ENCODE measurements at places on chromosomes 16 and 17.

DNA sequence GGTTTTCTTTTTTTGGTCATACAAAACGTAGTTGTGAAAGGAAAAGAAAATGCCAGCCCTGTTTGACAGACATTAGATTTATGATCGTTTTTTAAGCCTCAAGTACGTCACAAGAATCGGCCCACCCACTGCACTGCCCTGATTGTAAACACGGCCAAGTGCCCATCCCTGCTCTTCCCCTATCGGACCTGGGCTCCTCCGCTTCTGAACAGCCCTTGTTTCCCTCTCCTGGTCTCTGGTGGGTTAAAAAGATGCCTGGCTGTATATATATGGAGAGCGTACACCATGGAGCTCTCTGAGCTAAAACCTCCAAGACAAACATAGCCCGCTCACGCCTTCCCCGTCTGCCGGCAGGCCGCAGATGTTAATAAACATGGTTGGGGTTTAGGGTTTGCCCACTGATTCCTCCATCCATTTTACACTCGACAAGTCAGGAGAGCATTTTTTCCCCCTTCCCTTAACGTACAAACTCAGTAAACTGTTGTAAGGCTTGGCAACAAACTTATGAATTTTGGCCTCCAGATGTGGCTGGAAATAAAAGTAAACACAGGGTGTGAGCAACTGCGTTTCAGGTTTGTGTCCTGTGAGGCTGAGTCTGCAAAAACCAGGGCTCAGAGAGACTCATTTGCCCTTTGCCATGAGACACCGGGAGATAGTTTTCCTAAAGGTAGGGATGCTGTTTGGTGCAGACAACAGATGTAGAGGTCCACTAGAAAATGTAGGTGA lies 325.9 kb downstream of the SOX9 start:
- DNase-seq, result no peak

GRCh38 chr17:73166731-73167581 lies 2.1 kb downstream of the SSTR2 start:
- DNase-seq, result no peak

DNA sequence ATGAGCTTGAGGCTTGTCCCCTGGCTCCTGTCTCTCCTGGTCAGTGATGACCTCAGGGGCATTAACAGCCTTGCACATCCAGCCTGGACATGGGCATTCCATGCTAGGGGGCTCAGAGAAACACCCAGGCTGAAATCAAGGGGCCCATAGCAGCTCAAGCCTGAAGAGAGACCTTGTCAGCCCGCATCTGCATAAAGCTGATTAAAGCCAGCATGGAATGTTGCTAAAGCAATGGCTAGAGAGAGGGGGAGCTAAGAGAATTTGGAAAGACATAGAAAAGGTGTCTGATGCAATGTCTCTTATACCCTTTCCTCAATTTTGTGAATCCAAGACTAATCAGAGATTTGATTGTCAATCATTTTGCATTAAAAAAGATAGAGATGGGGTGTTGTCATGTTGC lies 51.4 kb upstream of the WSCD1 start:
- no peak for DNase-seq

DNA sequence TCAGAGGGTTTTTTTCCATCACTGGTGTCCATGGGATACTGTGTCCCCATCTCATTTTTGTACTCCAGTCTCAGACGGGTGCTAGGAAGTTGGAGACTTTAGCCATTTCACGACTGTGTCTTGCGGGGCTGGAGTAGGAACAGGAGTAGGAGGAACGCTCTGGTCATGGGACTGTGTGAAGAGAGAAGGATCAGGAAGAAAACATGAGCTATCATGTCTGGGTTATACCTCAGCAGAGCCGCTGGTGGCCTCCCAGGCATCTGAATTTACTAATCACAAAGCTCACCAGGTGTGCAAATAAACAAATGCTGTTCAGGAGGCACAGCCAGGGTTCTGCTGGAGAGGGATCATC lies 225.4 kb downstream of the SEC14L1 start:
- no peak for DNase-seq

- no peak for DNase-seq
Measured at GRCh38 chr16:9708972-9709620, 473.1 kb downstream of the GRIN2A start.

DNA sequence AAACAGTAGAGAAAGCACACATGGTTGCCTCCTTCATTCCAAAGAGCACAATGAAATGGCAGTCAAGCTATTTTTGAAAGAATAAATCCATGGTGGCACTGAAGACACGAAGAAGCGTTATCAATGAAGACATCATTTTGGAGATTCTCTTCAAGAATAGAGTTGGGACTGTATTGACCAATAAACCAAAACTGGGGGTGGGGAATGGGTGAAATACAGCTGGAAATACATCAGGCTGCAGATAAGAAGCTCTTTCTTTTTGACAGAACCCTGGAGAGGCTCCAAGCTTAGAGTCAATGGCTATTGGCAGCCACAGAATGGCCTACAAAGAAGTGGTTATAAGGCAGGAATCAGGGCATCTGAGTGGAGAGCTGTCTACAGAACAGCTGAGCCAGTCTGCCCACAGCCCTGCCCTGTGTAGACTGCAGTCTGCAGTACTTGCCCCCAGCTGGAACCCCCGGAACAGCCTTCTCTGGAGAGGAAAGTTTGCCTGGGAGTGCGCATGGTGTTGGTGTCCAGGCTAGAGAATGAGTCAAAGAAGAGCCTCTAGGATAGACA lies 100.4 kb downstream of the STX8 start:
- no peak for DNase-seq

DNA sequence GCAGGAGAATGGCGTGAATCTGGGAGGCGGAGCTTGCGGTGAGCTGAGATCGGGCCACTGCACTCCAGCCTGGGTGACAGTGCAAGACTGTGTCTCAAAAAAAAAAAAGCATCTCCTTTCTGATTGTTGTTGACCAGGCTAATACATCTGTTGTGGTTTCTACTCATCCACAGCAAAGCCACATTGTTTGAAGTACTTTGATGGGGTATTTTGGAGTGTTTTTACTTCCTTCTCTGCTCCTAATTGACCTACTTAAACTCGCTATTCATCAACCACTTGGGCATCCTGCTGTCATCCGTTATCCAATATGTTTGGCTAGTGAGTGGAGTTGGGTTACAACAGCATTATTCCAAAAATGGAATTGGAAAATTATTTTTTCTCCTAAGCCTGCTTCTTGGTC lies 3.5 kb upstream of the CDC27 start:
- DNase-seq, result no peak

DNA sequence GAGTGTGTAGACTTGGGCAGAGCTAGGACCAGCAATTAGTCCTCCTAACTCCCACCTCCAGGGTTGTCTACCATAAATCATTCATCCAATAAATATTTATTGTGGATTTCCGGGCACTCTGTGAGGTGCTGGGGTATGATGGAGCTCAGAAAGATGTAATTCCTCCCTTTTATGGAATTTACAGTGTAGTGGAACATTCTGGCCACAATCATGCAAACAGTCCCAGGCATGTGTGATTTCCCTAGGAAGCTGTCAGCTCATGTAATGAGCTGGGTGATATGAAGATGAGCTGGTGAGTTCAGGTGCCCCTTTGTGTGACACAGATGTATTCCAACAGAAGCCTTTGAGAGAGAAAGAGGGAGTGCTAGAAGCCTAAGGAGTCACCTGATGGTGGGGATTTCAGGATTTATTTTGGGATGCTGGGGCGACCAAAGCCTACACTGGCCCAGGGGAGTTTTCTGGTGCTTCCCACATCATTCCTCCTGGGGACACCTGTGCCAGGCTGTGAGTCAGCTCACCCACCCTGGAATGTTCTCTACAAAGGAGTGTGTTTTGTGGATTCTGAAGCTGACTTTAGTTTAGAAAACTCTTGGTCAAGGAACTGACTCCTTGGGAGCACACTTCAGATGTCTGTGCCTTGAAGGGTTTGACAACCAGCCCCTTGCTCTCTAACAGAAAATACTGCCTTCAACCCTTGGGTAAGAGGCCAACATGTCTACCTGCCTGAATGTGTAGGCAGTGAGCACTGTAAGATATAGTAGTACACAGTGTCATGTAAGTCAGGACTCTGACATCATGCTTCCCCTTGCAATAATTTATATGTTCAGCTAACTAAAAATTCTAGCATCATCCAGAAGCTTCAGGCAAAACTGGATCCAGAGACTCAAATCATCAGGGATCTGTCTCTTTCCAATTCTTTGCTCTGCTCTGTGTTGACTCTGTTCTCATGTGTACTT lies 42.9 kb downstream of the HS3ST4 start:
- DNase-seq, result no peak

DNA sequence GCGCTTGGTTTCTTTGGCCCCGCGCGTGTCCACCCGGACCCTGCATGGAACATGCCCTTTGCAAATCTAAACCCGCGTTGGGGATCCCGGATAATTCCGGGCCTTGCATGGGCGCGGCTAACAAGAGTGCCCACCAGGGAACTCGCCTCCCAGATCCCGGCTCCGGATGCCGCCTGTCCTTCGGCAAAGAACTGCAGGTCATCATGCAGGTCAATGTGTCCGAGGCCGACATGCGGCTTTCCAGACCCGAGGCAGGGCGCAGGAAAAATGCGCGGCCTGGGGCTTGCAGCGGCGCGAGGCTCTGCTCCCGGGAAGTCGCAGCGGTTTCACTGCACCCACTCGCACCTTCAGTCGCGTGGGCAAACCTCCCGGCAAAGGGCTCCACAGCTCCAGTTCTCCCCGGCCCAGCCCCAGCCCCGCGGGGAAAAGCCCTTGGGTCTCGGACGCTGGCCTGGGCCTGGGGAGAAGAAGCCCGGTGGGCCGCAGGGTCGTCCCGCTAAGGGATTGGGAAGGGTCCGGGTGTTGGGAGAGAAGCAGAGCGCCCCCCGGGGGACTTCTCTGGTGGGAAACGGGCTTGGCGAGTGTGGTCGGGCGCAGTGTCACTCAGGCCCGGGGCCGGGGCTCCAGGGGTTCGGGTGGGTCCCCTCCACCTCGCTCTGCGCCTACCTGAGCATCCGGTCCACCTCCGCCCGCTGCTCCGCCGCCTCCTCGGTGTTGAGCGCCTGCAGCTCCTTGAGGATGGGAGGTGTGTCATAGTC lies 805 bp downstream of the HNF1B start:
- DNase-seq, result no peak

DNA sequence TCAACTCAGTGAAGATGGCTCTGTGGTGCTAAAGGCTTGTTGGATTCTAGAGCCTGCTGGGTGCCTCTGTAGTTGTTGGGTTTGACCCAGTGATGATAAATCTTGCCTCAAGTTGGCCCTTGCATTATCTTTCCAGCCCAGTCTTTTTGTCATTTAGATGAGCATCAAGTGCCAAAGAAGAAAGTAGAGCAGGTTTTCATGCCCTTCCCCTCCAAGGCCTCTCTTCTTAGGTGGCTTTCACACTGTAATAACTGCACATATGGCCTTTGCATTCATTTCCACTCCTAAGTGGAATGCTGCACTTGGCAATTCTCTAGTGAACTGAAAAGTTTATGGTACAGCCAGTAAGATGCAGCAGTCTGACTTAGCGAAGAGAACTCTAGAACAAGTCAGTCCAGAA lies 165.1 kb downstream of the PHKB start:
- DNase-seq, result no peak

DNA sequence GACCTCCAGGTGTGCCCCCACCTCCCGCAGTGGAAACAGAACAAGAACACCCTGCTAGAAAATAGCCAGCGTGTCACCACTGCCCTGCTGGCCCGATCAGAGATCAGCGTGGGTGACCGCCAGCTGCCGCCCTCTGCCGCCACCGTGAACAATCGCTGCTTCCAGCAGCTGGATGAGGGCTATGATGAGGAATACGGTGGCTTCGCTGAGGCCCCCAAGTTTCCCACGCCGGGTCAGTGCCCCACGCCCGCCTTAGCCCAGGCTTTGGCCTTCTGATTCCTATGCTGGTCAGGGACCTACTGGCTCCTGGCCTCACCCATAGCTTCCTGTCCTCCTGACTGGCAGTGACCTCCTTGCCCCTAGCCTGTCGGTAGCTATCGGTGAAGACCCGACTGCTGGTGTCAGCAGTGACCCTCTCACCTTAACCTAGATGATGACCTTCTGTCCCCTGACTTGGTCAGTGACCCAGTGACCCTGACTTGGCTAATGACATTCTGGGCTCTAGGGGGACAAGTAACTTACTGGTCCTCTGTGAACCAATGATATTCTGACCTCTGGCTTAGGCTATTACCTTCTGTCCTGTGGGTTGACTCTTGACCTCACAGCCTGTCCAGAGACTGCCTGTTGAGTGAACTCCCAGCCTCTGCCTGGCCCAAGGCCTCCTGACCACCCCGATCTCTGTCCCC lies 2.4 kb downstream of the SPATA20 start:
- DNase-seq, result no peak

DNA sequence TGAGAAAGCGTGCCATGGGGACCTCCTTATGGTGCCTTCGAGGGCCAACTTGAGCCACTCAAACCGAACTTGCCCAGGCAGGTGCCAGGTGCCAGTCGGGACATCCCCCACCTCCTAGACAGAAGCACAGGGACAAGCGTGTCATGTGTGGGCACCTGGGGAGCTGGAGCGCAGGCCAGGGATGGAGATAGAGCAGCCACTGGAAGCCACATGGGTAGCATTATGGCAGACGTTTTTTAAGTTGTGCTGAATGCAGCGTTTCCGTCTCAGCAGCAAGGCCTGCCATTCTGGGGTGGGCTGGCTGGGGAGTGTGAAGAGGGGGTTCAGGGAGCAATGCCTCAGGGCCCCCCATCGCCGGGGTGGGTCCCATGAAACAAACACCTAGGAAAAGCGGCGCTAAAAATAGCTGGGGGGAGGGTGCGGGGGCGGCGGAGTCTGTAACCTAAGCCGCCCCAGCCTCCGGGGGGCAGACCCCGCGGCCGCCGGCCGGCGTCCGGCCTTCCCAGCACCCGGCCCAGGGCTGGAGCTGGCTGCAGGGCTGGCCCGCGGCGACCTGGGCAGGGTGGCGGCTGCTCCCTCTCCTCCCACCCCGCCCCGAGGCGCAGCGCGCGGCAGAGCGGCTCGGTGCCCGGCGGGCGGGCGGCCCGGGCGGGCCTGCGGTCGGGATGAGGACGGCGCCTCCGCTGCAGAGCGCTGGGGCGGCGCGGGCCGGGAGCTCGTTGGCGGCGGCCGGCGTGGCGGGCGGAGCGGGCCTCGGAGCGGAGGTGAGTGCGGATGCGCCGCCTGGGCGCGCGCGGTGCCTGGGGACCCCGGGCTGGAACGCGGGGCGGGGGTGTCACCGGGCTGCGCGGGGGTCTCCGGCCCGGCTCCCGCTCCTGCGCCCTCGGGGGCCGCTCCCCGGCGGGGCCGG lies at the start of gene ZNF469:
Gene ZNF469 (plus strand): TSS at position 469 of the 910 bp plus-strand sequence. CDS start 44,512 bp downstream, outside the sequence.
- DNase-seq, result no peak

- no peak for DNase-seq
Measured at GRCh38 chr16:73275448-73275847, 227.5 kb upstream of the ZFHX3 start.

DNA sequence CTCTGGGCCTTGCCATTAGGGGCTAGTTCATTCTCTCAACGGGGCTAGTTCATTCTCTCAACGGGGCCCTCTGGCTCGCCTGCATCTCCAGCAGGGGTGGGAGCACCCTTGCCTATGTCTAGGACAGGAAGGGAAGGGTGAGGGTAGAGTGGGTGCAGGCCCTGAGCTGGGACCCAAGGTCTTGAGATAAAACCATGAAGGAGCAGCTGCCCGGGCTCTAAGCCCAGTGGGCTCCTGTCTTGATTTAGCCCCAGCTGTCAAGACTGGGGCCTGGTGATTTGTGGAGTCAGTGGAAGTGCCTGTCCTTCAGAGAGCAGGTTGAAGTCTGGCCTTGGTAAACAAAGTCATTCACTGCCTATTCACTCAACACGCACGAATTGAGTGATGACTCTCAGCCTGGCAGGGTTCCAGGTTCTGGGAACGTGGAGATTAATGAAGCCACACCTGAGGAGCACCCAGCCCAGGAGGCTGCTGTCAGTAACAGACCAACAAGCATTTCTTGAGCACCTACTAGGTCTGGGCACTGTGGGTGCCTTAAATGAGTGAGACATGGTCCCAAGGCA lies 35.4 kb downstream of the WNT3 start:
- no peak for DNase-seq

- no peak for DNase-seq
Measured at GRCh38 chr17:18382441-18383078, 5.0 kb downstream of the EVPLL start.

- no peak for DNase-seq
Measured at GRCh38 chr17:57892820-57893595, 43.2 kb upstream of the MRPS23 start.
